ENCODE measurements at places on chromosomes 16 and 17.

- peak; percentile 11 for DNase-seq
Observed at GRCh38 chr16:51834133-51834532, 683.1 kb upstream of the SALL1 start.

DNA sequence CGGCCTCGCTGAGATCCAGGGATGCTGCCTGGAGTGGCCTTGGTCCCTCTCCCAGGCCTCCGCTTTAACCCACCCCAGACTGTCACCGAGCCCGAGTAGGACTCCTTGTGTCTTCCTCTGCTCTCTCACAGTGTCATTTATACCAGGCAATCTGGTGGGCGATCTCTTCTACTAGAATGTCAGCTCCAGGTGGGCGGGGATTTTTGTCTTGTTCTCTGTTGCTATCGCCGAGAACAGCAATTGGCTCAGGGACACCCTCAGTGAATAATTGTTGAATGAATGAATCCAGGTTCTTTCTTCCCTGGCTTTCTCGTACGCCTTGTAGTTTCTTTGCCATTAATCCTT is 591 bp downstream of the DHX38 start:
- no peak for DNase-seq

DNA sequence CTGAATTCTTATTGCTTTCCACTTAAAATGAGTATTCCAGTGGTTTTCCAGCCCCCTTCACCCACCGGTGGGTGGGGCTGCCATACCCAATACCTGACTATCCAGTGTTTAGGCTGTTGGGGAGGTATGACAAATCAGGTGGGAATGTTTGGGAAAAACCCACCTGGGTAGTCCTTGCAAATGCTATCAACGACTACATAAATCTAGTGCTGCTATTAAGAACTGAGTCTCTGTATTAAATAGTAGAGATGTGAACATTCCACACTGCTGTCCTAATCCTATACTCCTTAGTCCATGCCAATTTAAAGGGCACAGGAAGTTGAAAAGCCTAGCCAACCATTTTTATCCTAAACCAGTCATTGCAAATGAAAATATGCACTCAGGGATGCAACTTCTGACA is 126.6 kb downstream of the AXIN2 start:
- no peak for DNase-seq

GRCh38 chr17:2904135-2904534 is 107.9 kb downstream of the RAP1GAP2 start:
- DNase-seq, result peak; percentile 85

GRCh38 chr17:68353111-68353521 is 61.8 kb downstream of the ARSG start:
- DNase-seq, result no peak

DNA sequence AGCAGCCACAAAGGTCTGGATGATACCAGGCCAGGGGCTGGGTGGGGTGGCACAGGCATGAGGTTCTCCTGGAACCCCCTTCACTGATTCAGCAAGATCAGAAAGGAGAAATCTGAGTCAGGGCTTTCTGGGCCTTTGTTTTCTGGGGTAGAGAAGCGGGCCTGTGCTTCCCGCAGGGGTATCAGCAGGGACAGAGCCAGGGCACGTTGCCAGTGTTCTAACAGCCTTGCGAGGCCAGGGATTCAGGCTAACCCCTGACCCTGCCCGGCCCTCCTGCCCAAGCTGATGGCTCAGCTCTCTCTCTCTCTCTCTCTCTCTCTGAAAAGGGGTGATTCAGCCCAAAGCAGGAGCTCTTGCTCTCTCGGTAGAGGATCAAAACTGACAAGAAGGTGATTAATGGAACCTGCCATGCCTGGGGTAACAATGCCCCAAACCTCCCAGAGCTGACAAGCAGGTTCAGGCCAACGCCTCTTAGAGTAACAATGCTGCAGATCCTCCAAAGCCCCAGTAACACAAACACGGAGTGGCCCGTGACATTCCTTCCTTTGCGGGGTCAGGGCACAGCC is 2.0 kb upstream of the KRT13 start:
- no peak for DNase-seq

- no peak for DNase-seq
Observed at GRCh38 chr17:39809221-39809620, 54.9 kb downstream of the IKZF3 start.

DNA sequence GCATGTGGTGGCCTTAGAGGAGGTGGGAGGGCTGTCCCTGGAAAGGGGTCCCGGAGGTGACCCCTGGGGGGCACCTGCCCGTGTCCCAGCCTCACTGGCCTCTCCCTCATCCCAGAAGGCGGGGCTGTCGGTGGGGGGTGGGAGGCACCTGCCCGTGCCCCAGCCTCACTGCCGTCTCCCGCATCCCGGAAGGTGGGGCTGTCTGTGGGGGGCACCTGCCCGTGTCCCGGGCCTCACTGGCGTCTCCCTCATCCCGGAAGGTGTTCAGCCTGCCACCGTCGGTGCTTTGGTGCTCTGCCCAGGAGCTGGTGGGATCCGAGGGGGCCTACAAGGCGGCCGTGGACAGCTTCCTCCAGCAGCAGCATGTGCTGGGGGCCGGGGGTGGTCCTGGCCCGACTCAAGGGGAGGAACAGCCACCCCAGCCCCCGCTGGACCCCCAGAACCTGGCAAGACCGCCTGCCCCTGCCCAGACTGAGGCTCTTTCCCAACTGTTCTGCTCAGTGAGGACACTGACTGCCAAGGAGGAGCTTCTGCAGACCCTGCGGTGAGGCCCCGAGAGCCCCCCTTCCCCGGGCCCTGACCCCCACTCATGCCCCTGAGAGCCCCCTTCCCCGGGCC is 6.2 kb downstream of the CTU2 start:
- DNase-seq, result no peak

GRCh38 chr17:62134397-62134796 is 69.3 kb upstream of the MED13 start:
- no peak for DNase-seq

DNA sequence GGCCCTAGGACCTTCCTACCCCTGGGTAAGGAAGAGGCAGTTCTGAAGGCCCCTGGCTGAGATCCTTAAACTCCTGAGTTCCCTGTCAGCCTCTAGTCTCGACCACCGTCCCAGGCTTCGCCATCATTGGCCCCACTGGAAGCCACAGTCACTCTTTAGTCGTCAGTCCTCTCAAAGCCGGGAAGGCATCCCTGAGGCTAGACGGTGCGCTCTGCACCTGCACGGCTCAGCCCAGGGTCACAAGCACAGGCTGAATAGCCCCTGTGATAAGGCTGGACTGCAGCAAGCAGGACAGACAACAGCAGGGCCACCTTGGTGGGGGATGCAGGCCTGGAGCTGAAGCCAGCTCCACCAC is 3.3 kb upstream of the HEXIM1 start:
- no peak for DNase-seq

- peak; percentile 70 for DNase-seq
Observed at GRCh38 chr16:65071433-65072311, 50.2 kb downstream of the CDH11 start.

- DNase-seq, result peak; percentile 42
Observed at GRCh38 chr16:54654429-54654828, 276.2 kb upstream of the IRX5 start.

Measured in lung (tissue), 17 donors.